ENCODE measurements at places on chromosomes 2 and 18.
A peak's percentile ranks its signal among the peaks of the same experiment; 100 is the strongest.

DNA sequence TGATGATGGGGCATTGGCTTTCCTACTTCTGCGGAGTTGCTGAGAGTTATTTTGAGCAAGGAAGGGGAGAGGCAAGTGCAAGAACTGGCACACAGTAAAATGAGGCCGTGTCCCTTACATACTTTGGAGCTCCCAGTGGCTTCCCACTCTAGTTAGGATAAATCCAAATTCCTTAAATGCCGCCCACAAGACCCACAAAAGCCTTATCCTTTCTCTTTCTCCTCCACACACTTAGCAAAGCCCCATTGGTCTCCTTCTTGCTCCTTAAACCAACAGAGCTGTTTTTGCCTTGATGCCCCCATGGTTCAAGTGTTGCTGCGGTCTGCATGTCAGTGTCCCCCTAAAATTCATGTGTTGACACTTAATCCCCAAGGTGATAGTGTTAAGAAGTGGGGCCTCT lies 24.3 kb downstream of the TMEM247 start:
- no peak for DNase-seq

- DNase-seq, result peak; percentile 64
These were observed 626 bp downstream of the CAPN10 start for GRCh38 chr2:240586919-240587800.

DNA sequence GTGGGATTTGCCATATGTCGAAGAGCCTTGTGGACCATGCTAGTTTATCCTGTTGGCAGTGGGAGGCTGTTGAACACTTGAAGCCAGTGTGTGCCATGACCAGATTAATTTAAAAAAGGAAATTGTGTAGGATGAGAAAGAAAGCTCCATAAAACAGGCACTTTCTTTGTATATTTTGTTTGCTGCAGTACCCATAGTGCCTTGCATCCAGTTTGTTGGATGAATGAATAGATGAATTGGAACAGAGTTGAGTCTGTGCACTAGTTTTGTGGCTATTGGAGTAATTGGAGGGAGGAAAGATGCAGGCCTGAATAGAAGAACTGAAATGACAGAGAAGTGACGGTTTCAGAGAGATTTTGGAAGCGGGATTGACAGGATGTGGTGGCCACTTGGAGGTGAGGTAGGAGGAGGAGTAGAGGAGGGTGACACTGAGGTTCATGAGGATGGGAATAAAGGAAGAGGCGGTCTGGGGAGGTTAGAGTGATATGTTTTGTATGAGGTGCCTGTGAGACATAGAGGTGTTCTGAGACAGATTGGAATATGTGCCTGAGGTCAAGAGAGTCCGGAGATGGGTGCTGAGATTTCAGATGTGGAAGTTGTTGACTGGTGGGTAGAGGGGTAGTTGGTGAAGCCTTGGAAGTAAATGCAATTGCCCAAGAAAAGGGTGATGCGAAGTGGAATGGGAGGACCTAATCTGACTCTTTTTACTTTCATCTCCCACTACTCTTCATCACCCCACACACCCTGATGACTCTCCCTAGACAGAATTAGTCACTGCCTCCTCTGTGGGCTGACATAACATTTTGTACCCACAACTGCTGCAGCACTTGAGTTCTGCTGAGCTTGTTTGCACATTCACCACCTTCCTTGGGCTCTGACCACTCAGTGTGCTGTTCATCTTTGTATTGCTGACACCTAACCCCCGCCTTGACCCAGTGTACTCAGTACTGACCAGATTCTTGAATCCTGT lies 5.1 kb downstream of the DGUOK start:
- DNase-seq, result no peak

- DNase-seq, result no peak
These were observed 541.4 kb upstream of the DDX18 start for GRCh38 chr2:117273009-117273671.

DNA sequence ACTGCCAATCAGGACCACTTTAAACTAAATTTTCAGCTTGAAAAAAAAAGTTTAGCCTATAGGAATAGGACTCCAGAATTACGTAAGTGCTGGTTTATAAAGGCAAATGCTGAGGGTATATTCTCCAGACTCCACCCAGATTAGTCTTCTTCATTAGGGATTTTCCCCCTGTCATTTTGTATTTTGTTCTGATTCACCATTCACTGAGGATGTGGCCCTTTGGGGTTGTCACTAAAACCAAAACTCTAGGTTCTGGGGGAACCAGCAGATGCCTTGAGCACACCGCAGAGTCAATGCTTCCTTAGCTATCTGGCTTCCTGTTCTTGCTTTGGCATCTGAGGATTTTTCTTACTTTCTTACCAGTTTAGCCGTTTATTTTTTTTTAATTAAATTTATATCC lies 10.5 kb downstream of the SCYGR4 start:
- DNase-seq, result no peak

GRCh38 chr2:121076885-121077549 lies 208.0 kb downstream of the TFCP2L1 start:
- DNase-seq, result peak; percentile 78

GRCh38 chr2:200408428-200409316 lies 101.2 kb downstream of the KCTD18 start:
- DNase-seq, result no peak

GRCh38 chr18:48404716-48405507 lies 4.3 kb downstream of the ZBTB7C start:
- DNase-seq, result peak; percentile 35

DNA sequence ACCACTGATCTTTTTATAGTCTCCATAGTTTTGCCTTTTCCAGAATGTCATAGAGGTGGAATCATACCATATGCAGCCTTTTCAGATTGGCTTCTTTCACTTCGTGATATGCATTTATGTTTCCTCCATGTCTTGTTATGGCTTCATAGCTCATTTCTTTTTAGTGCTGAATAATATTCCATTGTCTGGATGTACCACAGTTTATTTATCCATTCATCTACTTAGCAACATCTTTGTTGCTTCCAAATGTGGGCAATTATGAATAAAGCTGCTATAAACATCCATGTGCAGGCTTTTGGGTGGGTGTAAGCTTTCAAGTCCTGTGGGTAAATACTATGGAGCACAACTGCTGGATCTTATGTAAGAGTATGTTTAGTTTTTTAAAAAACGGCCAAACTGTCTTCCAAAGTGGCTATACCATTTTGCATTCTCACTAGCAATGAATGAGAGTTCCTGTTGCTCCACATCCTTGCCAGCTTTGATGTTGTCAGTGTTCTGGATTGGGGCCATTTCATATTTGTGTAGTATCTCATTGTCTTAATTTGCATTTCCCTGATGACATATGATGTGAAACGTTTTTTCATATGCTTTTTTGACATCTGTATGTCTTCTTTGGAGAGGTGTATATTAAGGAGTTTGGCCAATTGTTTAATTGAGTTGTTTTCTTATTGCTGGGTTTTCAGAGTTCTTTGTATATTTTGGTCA lies 20.6 kb downstream of the STPG4 start:
- no peak for DNase-seq

- DNase-seq, result no peak
These were observed 35.1 kb upstream of the SLC14A1 start for GRCh38 chr18:45688833-45689232.

GRCh38 chr2:215811409-215812345 lies 201.7 kb downstream of the MREG start:
- DNase-seq, result no peak

DNA sequence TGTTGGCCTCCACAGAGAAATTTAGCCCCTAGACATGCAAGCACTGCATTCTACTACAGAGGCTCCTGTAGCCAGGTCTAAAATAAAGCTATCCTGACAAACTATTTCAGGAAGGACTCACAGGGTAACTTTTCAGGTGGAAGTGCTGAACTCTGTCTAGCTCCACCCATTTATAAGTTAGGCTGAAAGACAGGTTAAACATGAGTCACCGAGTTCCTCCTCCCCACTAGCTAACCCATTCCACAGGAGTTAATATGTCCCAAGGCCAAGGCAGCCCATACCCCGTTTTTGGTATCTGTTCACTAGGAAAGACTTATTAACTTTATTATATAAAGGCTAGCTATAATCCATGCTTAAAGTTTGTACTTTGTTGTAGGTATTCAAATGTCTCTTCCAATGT lies 3.5 kb downstream of the CWC22 start:
- no peak for DNase-seq

All from adrenal gland (tissue), 19 donors.